Mesendoderm (in vitro differentiated cells): ENCODE measurements at places on chromosomes 3 and 15.

DNA sequence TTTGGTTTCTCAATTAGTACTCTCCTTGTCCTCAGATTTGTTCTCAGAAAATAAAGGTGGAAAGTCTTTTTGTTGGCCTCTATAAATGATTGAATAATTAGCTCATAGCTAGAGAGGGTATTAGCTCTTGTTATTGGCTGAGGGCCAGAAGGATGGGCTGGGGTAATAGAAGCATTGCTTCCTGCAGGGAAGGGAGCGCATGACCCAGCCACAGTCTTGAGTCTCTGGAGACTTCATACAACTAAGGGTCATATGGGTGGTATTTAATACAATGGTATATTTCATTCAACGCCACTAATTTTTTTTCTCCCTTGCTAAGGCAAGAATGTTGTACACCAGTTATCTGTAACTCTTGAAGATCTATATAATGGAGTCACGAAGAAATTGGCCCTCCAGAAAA, 8.4 kb downstream of the DNAJA4 start:
- H3K27me3 ChIP-seq = no peaks in the 10 kb centered on the region
- DNase-seq = no peak
- no peak overlapping the region for H3K4me3 ChIP-seq
- H3K4me1 ChIP-seq = no peaks in the 10 kb centered on the region

DNA sequence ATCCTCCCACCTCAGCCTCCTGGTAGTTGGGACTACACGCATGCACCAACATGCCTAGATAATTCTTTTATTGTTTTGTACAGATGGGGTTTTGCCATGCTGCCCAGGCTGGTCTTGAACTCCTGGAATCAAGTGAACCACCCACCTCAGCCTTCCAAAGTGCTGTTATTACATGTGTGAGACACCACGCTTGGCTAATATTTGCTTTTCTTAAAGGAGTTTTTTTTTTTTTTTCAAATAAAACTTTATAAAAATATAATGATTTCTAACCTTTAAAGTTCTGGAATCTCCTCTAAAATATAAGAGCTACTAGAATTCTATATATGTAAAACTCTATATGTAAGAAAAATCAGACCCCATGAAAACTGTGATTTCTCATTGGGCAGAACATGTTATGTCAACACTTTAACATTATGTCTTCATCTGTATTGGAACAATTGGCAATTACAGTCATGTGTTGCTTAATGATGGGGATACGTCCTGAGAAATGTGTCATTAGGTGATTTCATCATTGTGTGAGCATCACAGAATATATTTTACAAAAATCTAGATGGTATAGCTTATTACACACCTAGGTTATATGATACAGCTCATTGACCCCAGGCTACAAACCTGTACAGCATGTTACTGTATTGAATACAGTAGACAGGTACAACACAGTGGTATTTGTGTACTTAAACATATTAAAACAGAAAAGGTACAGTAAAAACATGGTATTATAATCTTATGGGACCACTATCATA, 377.0 kb downstream of the PLCL2 start:
- no peak overlapping the region for H3K27ac ChIP-seq
- H3K4me1 ChIP-seq = no peaks in the 10 kb centered on the region
- no peaks in the 10 kb centered on the region for H3K27me3 ChIP-seq
- no peak for DNase-seq
- H3K4me3 ChIP-seq = no peak overlapping the region
- H3K36me3 ChIP-seq = no peaks in the 10 kb centered on the region

DNA sequence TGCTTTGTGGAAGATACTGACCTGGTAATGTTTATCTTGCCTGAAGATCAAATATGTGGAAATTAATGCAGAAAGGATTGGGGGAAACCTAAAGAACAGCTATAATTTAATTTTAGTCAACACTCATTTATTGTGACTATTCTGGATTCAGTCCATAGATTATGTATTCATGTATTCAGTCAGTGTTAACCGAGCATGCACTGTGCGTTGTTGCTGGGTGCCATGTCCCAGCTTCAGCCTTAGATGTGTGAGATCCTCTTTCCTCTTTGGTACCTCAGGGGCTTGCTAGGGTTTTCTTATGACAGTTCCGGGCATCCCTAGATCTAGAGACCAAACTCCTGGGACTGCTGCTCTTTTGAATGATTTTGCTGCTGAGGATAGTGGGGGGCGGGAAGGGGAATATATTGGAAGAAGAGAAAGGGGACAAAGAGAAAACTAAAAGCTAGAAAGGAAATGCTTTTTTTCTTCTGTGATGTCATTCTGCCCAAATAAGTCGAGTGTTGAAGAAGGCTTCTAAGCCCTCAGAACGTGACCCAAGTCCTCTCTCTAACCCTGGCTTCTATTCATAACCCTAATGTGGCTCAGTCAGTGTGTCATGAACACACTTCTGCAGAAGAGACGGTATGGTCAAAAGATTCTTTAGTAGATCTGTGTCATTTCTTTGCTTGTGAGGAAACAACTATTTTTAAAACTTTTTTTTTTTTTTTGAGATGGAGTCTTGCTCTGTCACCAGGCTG, 33.5 kb downstream of the STARD9 start:
- H3K4me3 ChIP-seq = no peak overlapping the region
- H3K36me3 ChIP-seq = no peaks in the 10 kb centered on the region
- DNase-seq = no peak
- H3K4me1 ChIP-seq = no peaks in the 10 kb centered on the region

DNA sequence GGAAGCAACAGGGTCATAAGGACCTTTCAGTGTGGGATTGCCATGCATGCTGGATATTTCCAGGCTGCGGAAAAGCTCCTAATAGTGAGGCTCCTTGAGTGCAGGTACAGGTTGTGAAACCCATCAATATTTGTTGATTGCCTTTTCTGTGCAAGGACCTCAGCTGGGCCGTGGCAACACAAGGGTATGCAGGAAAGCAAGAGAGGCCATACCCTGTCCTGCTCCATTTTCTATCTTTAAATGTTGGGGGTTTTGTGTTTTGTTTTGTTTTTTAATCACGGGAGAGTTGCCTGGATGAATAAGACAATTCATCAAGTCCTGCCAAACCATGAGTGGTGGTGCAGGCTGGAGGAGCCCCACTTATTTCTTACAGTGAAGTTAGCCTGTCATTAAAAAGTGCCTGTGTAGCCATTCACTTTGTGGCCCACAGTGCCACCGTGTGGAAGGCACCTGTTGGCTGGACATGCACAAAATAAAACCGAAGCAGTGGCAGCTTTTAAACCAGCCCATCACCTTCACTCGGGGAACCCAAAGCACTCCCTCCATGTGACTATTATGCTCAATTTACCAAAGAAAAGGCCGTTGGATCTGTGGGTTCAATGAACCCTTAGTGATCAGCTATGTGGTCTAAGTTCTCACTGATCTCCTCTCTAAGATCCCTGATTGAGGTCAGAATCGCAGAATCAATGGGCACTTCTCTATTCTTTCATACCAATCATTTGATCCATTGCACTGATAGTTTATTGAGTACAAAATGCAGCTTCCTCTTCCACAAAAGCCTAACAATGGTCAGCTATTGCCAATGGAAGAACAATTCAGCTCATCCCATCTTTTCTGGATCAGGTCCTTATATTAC, 42.2 kb downstream of the CLDN18 start:
- no peak overlapping the region for H3K4me3 ChIP-seq
- peak; percentile 69 for DNase-seq
- no peak overlapping the region for H3K27ac ChIP-seq
- H3K27me3 ChIP-seq = no peaks in the 10 kb centered on the region

GRCh38 chr3:26102376-26102775, 312.5 kb downstream of the OXSM start:
- no peaks in the 10 kb centered on the region for H3K27me3 ChIP-seq
- no peaks in the 10 kb centered on the region for H3K36me3 ChIP-seq
- H3K27ac ChIP-seq = no peak overlapping the region
- no peak for DNase-seq
- H3K4me3 ChIP-seq = no peak overlapping the region
- H3K4me1 ChIP-seq = no peaks in the 10 kb centered on the region

GRCh38 chr3:32208447-32208846, 30.0 kb upstream of the CMTM8 start:
- no peak overlapping the region for H3K4me3 ChIP-seq
- no peaks in the 10 kb centered on the region for H3K4me1 ChIP-seq
- no peak overlapping the region for H3K27ac ChIP-seq

DNA sequence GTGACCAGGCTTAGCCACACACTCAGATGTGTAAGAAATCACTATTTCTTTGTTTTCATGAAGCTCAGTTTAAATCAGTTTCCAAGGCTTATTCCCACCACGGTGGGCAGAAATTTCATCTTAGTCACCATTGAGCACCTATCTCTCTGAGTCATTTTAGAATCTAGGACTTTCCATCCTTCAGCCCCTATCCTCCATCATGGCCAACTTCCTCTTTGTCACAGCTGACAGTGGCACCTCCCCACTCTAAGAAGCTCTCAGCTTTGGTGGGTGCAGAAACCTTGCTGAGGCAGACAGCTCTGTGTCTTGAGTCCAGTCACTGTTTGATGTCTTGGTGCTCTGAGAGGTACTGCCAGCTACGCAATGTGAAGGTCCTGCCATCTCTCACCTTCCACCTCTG, 32.9 kb downstream of the SNTN start:
- H3K36me3 ChIP-seq = no peaks in the 10 kb centered on the region
- H3K27ac ChIP-seq = no peak overlapping the region
- H3K4me1 ChIP-seq = no peaks in the 10 kb centered on the region

DNA sequence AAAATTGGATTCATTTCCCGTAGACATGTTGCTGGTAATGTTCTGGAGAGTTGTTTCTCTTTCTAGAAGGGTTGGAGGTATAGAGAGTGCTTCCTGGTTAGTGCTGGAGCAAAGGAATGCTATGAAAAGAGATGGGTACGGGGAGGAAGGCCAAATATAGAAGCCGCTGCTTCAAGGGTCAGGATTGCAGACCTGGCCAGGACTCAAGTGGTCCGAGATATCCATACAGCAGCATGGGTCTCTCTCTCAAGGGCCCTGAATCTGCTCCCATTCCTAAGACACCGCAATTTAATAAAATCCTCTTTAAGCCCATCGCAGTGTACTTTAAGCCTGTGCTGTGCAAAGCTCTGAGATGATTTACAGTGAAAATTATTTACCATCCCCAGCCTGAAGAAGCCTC, 287.0 kb downstream of the FAM43A start:
- no peaks in the 10 kb centered on the region for H3K27me3 ChIP-seq
- no peak overlapping the region for H3K27ac ChIP-seq
- H3K4me3 ChIP-seq = no peak overlapping the region

GRCh38 chr3:185753354-185753753, 71.5 kb downstream of the IGF2BP2 start:
- H3K4me1 ChIP-seq = peaks cover 14% of the 10 kb centered on the region
- H3K27me3 ChIP-seq = no peaks in the 10 kb centered on the region
- no peak overlapping the region for H3K27ac ChIP-seq
- no peaks in the 10 kb centered on the region for H3K36me3 ChIP-seq
- H3K4me3 ChIP-seq = no peak overlapping the region

DNA sequence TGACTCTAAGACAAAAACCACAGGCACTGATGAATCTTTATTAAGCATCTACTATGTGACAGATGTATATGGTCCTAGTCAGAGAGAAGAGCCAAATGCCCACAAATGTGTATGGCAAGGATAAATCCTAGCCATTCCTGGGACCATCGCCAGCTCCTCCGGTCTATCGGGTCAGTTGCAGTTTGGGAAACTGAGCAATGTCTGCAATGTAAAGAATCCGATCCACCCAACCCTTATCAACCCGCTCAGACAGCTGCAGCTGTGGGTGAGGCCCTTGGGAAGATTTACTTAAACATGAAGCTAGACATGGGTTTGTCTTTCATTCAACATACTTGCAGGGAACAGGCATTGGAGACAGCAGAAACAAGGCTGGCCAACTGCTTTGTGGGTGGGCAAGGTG, 40.5 kb upstream of the CDV3 start:
- H3K36me3 ChIP-seq = no peaks in the 10 kb centered on the region
- peak; percentile 28 for DNase-seq
- H3K27me3 ChIP-seq = no peaks in the 10 kb centered on the region
- H3K27ac ChIP-seq = no peak overlapping the region
- no peaks in the 10 kb centered on the region for H3K4me1 ChIP-seq

DNA sequence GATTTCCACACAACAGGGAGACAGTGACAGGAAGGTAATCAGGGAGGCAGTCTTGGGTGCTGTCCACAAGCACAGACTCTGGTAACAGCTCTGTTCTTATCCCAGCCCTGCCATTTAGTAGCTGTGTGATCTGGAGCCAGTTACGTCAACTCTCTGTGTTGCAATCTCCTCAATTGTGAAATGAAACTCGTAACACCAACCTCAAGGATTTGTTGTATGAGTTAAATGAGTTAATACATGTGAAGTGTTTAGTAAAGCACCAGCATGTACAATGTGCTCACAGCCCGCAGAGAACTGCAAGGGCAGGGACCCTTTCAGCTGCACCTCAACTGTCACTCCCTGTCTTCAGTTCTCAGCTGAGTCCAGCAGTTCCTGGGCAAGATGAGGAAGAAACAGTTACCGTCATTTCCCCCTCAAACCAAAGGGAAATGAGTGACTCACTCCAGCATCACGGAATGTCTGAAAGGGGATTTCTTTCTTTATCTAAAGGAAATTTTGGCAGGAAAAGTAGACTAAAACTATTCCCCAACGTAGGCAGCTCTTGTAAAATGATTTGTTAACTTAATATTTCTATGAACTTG, 39.9 kb upstream of the MB21D2 start:
- H3K36me3 ChIP-seq = no peaks in the 10 kb centered on the region
- no peak for DNase-seq
- no peaks in the 10 kb centered on the region for H3K27me3 ChIP-seq
- H3K27ac ChIP-seq = no peak overlapping the region
- no peak overlapping the region for H3K4me3 ChIP-seq
- no peaks in the 10 kb centered on the region for H3K4me1 ChIP-seq

GRCh38 chr3:155853214-155854140, 750 bp downstream of the SLC33A1 start:
- H3K4me3 ChIP-seq = peak overlapping the region; percentile 87
- H3K4me1 ChIP-seq = peaks cover 5% of the 10 kb centered on the region
- H3K27me3 ChIP-seq = no peaks in the 10 kb centered on the region
- peak; percentile 70 for DNase-seq
- peak overlapping the region; percentile 74 for H3K27ac ChIP-seq

- H3K27me3 ChIP-seq = no peaks in the 10 kb centered on the region
- H3K4me3 ChIP-seq = no peak overlapping the region
- no peak overlapping the region for H3K27ac ChIP-seq
- no peak for DNase-seq
- no peaks in the 10 kb centered on the region for H3K4me1 ChIP-seq
- no peaks in the 10 kb centered on the region for H3K36me3 ChIP-seq
Measured at GRCh38 chr3:78244136-78244535, 1204.2 kb downstream of the ROBO2 start.

GRCh38 chr3:4270720-4271119, 32.4 kb upstream of the SETMAR start:
- H3K4me3 ChIP-seq = no peak overlapping the region
- H3K27ac ChIP-seq = no peak overlapping the region
- no peaks in the 10 kb centered on the region for H3K36me3 ChIP-seq

DNA sequence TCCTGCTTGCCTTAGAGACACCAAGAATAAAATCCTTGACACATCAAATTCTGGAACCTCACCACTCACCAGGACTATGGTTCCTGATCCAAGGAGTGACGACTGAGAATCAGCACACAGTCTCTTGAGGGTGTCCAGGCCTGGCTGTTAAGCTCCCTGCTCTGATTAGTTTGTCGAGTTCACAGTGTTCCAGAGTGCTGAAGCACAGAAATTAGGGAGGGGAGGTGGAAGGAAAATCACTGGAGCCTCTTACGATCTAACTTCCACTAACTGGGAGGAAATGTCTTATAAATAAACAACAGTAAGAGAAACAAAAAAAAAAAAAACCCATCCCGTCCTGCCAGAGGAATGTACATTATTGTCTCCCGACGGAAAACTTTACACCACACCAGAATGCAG, 330.2 kb downstream of the TIGIT start:
- no peaks in the 10 kb centered on the region for H3K4me1 ChIP-seq
- DNase-seq = no peak
- no peaks in the 10 kb centered on the region for H3K36me3 ChIP-seq
- H3K27me3 ChIP-seq = no peaks in the 10 kb centered on the region
- H3K4me3 ChIP-seq = no peak overlapping the region
